AG04450 (cell line): ENCODE measurements at places on chromosomes 4 and X. TPM values are rescaled to one million over a fixed set of nuclear protein-coding genes. Genes with fewer than 3 reads are reported as not detected.

DNA sequence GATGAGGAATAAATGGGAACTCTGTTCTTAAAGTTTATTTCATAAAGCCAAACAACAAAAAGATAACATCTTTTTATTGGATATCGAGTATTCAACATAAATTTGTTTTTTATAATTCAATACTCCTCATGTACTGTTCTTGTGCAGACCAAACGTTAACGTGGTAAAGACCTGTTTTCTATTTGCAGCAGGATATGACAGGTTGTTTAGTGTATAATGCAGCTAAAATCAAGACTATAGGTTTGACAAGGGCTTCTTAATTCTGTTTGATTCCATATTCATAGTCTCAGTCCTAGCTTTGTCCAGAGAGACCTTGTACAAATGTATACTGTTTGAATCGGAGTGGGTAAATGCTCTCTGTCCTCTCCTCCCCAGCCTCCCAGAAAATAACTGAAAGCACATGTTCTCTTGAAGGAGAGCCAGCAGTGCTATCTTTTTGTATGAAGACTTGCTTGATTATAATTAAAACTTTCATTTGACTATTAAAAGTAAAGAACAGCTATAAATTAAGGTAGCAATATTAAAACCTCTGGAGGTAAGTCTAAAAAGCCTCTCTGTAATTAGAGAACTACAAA is 17.7 kb downstream of the TMSB4X start:
- no peak for DNase-seq

- peak; percentile 42 for DNase-seq
Observed at GRCh38 chr4:83128240-83128929, 13.9 kb upstream of the PLAC8 start.

- DNase-seq = no peak
Observed at GRCh38 chr4:81422595-81422994, 49.1 kb downstream of the RASGEF1B start.

GPR119 gene
- not detected in 2 replicates for polyA plus RNA-seq

DNA sequence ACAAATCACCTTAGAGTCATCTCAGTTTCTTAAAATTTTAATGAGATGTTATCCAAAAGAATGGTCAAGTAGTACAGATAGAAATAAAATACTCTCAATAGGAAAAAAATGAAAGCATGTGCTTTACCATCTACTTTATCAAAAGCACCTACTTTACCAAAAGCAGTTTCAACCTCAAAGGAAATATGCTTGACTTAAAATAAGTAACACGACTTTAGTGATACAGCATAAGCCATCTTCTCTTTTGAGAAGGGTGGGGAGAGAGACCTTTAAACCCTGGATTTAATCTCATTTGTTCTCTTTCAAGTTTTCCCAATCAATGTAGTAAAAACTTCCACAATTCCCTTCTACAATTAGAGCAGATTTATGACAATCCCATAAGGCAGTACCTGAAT is 26.5 kb downstream of the OTUD4 start:
- DNase-seq = no peak

- DNase-seq = no peak
Observed at GRCh38 chr4:165627548-165627947, 245.5 kb upstream of the TLL1 start.

ZNF711 gene
- 6.0 and 9.3 TPM in 2 replicates for polyA plus RNA-seq

DNA sequence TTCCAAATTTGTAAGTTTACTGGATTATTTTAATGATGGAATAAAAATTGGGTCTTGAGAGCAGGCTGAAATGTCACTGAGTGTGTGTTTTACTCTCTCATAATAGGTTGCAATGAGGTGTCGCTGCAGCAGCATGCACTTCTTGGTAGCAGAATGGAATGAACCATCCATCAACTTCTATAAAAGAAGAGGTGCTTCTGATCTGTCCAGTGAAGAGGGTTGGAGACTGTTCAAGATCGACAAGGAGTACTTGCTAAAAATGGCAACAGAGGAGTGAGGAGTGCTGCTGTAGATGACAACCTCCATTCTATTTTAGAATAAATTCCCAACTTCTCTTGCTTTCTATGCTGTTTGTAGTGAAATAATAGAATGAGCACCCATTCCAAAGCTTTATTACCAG is 2.6 kb downstream of the SAT1 start:
- no peak for DNase-seq

TEC gene
- 0.17 and 0.21 TPM in 2 replicates for polyA plus RNA-seq

- no peak for DNase-seq
Observed at GRCh38 chr4:8332038-8332857, 62.7 kb downstream of the HTRA3 start.

ABCG2 gene
- polyA plus RNA-seq = 1.1 and 1.2 TPM in 2 replicates

FAM9B gene
- not detected in 2 replicates for polyA plus RNA-seq

CT47B1 gene
- polyA plus RNA-seq = not detected in 2 replicates

CABS1 gene
- polyA plus RNA-seq = not detected in 2 replicates

DNA sequence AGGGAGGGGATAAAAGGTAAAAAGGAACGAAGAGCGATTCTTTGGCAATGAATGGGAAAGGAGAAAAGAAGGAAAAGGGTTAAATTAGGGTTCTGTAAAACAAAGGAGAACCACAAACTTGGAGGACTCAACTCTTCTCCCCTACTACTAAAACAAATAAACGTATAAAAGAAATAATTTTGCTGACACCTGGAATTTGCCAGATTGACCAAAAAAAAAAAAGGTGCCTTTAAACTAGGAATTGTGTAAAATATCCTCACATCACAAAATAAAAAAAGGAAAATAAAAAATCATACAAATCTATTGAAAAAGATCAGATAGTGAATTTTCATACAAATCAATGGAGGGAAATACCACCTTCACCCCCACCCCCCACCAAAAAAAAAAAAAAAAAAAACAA is 129.3 kb downstream of the BMPR1B start:
- no peak for DNase-seq

ANXA10 gene
- polyA plus RNA-seq = 0.33 and 0.60 TPM in 2 replicates

XG gene
- not detected in 2 replicates for polyA plus RNA-seq

DNA sequence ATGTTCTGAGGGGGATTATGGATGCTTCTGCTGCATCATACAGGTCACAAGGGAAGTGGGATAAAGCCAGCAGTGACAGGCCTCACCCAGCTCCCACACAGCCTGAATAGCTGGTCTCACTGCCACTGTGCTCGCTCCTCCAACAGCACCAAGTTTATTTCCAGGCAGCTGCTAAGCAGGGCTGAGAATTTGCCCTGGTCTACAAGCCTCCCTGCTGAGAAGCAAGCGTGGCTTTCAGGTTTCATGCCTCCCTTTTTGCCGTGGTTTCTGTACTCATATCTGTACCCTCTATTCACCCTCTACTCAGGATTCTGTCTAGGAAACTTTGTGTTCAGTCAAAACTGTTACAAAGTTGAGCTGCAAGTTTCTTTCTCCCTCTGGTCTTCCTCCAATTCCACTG is 78.6 kb downstream of the MAGEC1 start:
- DNase-seq = no peak

- DNase-seq = no peak
Observed at GRCh38 chrX:1336331-1336943, at the start of gene IL3RA. IL3RA (plus strand) TSS chrX:1336785; CDS start chrX:1341766, 4,981 bp downstream.

DNA sequence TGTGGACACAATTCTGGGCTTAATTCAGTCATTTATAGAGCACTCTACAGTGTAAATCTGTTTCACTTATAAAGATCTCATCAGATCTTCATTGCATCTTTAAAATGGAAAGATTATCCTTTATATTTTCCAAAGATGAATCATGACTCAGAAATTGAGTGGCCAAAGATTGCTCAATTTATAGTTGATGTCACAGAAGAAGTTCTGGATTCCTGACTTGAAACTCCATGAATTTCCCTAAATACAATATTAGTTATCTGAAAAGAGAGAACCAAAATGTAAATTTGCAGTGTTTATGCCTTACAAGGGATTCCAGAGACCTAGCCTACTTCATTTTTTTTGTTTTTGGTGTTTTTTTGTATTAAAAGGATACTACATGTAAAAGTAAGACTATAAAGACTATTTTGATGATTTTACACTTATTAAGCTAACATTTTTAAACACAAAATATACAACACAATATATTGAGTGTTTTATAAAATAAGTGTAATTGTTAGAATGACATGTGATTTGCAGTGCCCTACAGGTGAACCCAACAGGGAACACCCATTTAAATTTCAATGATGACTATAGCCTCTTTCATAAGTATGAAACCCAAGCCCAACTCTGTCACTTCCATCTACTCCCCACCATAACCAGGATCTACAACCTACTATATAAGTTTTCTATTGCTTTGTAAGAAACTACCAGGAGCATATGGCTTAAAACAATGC is 183.5 kb downstream of the PCDH7 start:
- DNase-seq = no peak

DNA sequence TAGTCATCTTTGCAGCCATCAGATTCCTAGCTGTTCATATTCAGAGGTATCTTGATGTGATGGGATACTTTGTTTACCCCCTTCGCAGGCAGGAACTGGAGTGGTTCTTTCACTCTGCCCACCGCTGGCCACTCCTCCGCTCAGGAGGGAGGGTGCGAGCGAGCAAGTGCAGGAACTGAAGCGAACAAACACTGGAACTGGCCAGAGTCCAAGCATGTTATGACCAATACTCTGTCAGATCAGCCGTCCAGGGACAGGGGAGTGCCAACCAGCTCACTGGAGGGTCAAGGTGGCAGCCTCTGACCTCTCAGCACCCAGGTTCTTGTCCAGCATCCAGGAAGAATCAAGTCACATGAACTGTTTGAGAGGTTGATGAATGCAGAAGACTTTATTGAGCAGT is 18.0 kb upstream of the MANBA start:
- DNase-seq = no peak

DNA sequence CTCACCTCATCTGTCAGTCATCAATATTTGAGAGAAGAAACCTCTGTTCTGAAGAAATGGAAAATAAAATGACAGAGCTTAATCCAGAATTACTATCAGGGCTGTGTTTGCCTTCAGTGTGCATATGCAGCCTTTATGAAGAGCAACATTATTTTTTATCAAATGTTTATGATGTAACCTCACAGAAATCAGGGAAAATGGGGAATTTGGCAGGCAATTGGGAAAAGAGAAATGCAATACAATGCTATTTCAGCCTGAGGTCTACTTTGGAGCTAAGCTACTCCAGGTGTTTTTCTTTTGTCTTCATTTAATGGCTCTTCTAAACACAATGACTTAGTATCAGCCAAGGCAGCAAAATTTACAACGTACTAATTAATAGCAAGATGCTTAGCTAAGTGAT is 241.1 kb upstream of the TET2 start:
- DNase-seq = no peak

GRCh38 chr4:13329340-13329850 is 154.7 kb downstream of the RAB28 start:
- DNase-seq = no peak

AFF2 gene
- 0.01 and 0.04 TPM in 2 replicates for polyA plus RNA-seq

TMEM154 gene
- polyA plus RNA-seq = 0.63 and 0.83 TPM in 2 replicates

C4orf36 gene
- polyA plus RNA-seq = 1.2 and 1.3 TPM in 2 replicates

DNA sequence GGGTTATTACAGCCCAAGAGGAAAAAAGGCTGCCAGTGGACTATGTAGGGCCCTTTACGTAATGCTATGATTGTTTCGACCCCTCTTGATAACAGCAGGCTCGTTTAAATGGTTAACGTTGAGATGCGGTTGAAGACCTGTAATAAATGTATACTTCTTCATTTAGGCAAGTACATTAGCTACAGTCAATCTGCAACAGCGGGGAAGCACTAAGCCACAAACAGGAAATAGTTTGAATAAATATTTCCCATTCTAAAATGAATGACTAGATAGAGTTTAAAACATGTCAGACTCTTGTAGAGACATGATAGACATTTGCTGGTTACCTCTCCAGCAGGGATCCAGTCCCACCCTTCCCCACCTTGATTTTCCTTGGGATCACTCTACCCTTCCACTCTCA is 38.1 kb upstream of the STIM2 start:
- DNase-seq = no peak

SHROOM3 gene
- polyA plus RNA-seq = 9.5 and 13.1 TPM in 2 replicates

DNA sequence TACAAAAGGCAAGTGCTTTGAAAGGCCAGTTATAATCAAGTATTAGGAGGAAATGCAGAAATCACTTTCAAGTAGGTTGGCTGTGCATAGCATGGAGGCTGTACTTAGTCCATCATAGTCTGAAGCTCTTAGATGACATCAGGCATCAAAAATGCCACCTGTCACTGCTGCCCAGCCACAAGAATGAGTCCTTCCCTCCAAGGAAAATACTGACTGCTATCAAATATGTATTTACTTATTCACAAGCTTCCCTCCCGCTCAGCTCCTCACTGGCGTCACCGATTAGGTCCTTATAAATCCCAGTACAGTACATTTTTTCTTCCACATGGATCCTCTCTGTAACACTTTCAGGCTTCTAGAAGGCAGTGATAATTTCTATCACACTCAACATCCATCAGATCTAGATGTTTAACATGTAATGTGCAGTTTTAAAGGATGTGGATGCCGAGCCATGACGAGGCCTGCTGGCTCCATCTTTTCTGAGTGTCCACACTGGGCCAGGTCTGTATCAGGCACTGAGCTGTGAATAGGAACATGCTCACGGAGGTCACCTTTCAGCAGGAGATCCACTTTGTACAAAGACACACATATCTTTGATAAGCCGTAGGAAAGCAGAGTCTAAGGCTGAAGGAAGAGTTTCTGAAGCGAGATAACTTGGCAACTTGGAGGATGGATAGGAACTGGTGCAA is 121.9 kb downstream of the PALLD start:
- DNase-seq = no peak

DNA sequence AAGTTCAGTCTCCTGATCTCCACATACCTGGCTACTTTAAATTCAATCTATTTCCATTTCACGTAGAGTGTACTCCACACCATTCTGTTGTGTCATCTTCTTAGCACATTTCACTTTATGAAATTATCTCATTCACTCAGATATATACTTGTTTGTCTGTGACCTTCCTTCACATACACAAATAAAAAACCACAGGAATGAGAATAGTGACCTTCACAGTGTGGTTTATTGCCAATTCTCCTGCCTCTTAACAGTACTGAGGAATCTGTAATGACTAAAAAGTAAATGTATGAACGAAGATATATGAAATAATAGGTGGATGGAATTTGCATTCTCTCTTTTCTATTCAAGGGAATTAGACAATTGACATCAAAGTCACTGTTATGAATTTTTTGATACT is 183.9 kb upstream of the PCDH7 start:
- no peak for DNase-seq

DNA sequence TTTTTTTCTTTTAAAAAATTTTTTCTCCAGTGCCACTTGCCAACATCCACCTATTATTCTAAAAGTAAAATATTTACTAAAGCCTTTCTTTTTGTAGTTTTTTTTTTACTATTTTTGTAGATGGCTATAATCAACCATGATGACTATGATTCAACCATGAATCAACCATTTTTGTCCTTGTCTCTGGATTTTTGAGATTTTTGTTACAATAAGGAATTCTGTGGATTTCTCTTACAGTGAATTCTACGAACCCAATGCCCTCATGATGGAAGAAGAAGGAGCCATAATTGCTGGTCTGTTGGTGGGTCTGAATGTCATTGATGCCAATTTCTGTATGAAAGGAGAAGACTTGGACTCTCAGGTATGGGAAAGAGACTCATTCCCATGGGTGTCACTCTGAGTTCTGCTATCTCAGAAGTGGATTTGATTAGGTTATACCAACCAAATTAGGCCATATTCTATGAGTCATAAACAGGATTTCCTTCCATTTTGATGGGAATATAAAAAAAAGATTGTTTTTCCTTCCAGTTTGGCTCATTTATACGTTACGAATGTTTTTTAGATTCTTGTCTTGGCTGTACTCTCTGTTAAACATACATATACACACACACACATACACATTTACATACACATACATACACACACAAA is 46.7 kb downstream of the RUFY3 start:
- no peak for DNase-seq

N4BP2 gene
- 3.2 and 5.7 TPM in 2 replicates for polyA plus RNA-seq

- no peak for DNase-seq
Observed at GRCh38 chrX:151708821-151709220, 7.0 kb upstream of the FATE1 start.

F9 gene
- not detected in 2 replicates for polyA plus RNA-seq

- DNase-seq = no peak
Observed at GRCh38 chr4:94880956-94881355, 123.2 kb downstream of the BMPR1B start.

UCHL1 gene
- 1,755 and 1,872 TPM in 2 replicates for polyA plus RNA-seq
